ENCODE measurements at places on chromosomes 3 and 15.
A peak's percentile ranks its signal among the peaks of the same experiment; 100 is the strongest.

DNA sequence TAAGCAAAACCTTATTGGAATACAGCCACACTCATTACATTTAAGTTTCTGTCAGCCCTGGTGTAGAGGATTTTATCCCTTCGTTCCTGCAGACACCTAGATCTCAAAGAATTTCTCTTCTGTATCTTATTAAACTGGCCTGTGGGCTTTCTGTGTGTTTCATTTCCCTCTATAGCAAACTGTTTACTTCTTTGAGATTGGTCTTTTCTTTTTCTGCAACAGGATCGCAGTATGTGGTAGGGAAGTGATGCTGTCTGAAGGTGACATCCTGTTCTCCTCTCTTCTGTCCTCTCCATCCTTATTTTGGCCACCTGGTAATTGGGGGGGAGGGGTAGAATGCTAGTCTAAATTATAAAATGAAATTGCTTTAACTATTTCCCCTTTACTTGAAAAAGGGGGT, 25.5 kb downstream of the ATP1B3 start:
- no peaks in the 10 kb centered on the region for H3K27me3 ChIP-seq
- H3K36me3 ChIP-seq = no peaks in the 10 kb centered on the region
- H3K27ac ChIP-seq = no peak overlapping the region
- no peaks in the 10 kb centered on the region for H3K4me1 ChIP-seq

DNA sequence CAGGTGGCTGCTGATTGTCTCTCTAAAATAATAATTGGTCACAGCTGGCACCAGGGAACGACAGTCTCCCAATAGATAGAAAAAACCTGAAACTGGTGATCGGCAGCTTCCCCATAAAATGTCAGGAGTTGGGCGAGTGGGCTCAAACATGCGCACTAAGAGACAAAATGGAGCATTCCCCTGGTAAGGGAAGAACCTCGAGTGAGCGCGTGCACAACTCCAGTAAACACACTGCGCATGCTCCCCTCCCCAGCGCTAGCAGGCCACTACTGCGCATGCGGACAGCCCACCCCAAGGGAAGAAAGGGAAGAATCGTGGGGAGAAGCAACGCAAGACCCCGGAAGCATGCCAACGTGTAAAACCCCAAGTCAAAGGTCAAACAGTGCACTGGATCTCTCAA, 7.7 kb upstream of the STARD5 start:
- no peak for DNase-seq
- H3K27me3 ChIP-seq = no peaks in the 10 kb centered on the region
- H3K27ac ChIP-seq = no peak overlapping the region

DNA sequence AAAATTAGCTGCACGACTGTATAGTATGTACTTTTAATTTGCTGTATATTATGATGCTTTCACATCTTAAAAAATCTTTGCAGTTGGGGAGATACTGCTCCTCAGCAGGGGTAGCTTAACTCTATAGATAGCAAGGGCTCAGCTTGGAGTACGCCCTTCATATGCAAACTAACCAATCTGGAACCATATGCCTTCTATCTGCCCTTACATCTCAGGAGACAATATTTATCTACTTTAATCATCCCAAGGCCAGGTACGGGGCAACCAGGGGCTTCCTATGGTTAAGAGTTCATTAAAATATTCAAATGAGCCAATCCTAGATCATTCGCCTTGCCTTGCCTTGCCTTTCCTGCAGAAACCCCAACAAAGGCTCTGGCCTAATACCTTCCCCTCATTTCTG, 204.1 kb upstream of the ZBTB20 start:
- H3K4me3 ChIP-seq = no peak overlapping the region
- no peak for DNase-seq
- no peak overlapping the region for H3K27ac ChIP-seq
- H3K36me3 ChIP-seq = no peaks in the 10 kb centered on the region

GRCh38 chr3:171282041-171282440, 178.2 kb downstream of the TNIK start:
- no peaks in the 10 kb centered on the region for H3K36me3 ChIP-seq
- H3K27me3 ChIP-seq = no peaks in the 10 kb centered on the region
- H3K4me3 ChIP-seq = no peak overlapping the region
- DNase-seq = no peak
- no peak overlapping the region for H3K27ac ChIP-seq

DNA sequence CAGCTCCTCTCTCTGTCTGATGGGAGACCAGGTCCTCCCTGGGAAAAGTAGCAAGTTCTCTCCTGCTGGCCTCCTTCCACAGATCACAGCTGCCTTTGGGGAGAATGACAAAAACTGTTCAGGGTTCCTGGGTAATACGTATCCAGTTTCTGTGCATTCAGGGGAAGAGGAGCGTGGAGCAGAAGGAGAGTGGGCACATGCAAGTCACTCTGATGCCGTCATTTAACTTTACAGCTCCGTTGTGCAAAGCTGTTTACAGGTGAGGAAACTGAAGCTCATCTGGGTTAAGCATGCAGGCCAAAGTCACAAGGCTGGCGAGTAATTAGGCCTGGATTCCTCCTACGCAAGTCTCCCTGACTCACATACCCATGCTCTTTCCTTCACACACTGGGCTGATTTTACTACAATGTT, 7.5 kb upstream of the TM4SF1 start:
- DNase-seq = no peak
- H3K4me1 ChIP-seq = no peaks in the 10 kb centered on the region
- no peaks in the 10 kb centered on the region for H3K36me3 ChIP-seq
- no peak overlapping the region for H3K4me3 ChIP-seq
- no peak overlapping the region for H3K27ac ChIP-seq

DNA sequence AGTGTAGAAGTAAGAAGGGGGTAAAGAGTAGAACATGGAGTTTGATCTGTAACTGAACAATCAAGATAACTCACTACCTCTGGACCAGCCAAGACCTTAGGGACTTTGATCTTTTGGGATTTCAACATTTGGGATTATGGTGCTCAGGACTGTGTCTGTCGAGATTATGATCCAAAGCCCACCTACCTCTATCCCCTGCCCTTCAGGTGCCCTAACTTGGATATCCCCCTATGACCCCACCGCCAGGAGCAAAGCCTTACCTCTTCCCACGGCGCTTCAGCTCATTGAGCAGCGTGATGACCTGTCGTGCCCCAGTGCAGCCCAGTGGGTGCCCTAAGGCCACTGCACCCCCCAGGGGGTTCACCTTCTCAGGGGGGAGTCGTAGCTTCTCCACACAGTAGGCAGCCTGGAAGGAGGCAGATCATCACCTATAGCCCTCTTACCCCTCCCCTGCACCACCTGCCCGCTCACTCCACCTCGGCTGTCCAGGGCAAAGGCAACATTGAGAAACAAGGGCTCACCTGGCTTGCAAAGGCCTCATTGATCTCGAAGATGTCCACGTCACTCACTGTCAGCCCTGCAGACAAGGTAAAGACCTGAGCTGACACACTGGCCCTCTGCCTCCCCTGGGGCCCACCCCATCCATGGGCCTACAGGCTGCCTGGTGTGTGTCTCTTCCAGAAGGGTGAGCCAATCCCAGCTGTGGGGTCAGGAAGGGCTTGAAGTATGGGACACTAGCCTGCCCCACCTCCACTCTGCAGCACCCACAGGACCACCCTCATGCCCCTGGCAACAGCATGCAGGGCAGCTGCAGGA, 11.4 kb downstream of the ACAA1 start:
- H3K36me3 ChIP-seq = no peaks in the 10 kb centered on the region
- H3K4me3 ChIP-seq = no peak overlapping the region
- H3K27me3 ChIP-seq = no peaks in the 10 kb centered on the region
- no peak overlapping the region for H3K27ac ChIP-seq

DNA sequence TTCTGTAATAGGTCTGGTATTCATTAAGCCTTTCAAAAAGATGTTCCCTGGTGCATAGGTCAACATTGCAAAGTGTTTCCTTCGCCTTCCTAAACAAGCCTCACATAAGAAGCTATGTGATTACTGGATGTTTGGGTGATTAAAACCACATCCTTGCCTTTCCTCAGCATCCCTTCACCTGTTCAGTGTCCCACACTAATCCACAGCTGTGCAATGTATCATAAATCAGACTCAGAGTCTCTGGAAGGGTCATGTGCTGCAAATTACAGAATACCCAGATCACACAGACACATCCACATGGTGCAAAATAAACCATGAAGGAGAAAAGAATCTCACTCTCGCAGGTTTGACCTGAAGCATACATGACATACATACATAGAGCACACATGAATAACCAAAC, 164.7 kb upstream of the NSMCE3 start:
- H3K4me3 ChIP-seq = no peak overlapping the region
- H3K27ac ChIP-seq = no peak overlapping the region

DNA sequence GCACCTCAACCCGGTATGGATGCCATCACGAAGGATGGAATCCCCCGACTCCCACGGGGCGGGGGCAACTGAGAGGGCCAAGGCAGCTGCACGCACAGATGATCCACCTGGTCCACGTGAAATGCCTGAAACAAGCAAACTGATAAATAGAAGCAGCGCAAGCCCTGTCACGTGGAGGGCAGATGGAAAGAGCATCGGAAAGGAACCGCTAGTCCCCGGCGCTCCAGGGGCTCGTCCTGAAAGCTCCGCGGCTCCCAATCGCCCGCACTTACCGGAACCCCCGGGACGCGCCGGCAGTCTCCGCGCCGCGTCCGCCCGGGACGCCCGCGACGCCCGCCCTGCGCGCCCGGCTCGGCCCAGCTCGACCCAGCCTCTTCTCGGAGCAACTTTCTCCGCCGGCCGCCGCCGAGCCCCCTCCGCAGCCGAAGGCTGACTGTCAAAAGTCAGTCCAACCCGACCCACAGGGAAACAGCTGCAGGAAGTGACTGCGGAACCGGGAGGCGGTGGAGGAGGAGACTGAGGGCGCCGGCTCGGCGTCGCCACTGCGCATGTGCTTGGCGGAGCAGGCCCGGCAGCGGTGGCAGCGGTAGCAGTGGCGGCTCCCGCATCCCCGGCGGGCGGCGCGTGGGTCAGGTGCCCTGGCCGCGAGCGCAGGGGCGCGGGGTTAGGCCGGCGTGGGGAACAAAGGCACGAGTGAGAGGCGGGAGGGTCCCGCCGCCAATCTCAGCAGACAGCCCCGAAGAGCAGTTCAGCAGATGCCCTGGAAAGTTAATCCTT, at the start of gene ZMAT3:
ZMAT3 (minus strand) TSS at position 487 of the 777 bp plus-strand sequence. CDS start 4,057 bp downstream, outside the sequence.
- no peaks in the 10 kb centered on the region for H3K4me1 ChIP-seq
- no peaks in the 10 kb centered on the region for H3K36me3 ChIP-seq
- H3K27ac ChIP-seq = peak within 1 kb of the TSS; percentile 91
- DNase-seq = peak; percentile 89

GRCh38 chr3:123159926-123160635, 41.7 kb upstream of the SEC22A start:
- DNase-seq = no peak
- H3K4me1 ChIP-seq = no peaks in the 10 kb centered on the region
- no peak overlapping the region for H3K27ac ChIP-seq

- no peak overlapping the region for H3K4me3 ChIP-seq
- DNase-seq = no peak
- H3K4me1 ChIP-seq = no peaks in the 10 kb centered on the region
Measured at GRCh38 chr15:39868396-39868795, 51.7 kb downstream of the GPR176 start.

DNA sequence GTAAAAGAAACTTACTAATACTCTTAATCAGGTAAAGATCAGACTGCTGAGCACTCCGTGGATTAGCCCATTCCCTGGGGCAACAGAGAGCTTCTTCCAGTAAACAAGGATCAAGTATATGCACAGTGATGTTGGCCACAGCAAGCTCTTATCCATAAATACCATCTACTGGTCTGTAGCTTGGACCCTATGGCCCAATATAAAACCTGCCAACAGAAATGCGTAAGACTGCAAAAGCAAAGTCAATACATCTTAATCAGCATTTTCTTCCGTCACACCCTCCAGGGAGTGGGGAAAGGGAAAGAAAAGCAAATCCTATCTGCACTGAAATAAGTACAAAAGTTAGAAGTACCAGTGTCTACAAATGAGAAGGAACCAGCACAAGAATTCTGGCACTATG, 1082.1 kb downstream of the ZPLD1 start:
- H3K27ac ChIP-seq = no peak overlapping the region
- no peak overlapping the region for H3K4me3 ChIP-seq
- H3K36me3 ChIP-seq = no peaks in the 10 kb centered on the region
- no peaks in the 10 kb centered on the region for H3K4me1 ChIP-seq
- H3K27me3 ChIP-seq = no peaks in the 10 kb centered on the region

GRCh38 chr3:23904545-23904944, 12.2 kb downstream of the NKIRAS1 start:
- DNase-seq = no peak
- peaks cover 23% of the 10 kb centered on the region for H3K36me3 ChIP-seq
- no peaks in the 10 kb centered on the region for H3K4me1 ChIP-seq

GRCh38 chr3:46017720-46018119, 9.6 kb downstream of the XCR1 start:
- no peaks in the 10 kb centered on the region for H3K4me1 ChIP-seq
- H3K27me3 ChIP-seq = no peaks in the 10 kb centered on the region
- H3K36me3 ChIP-seq = no peaks in the 10 kb centered on the region
- no peak for DNase-seq

- H3K4me1 ChIP-seq = no peaks in the 10 kb centered on the region
- no peak for DNase-seq
- H3K27me3 ChIP-seq = no peaks in the 10 kb centered on the region
- no peak overlapping the region for H3K4me3 ChIP-seq
- H3K36me3 ChIP-seq = no peaks in the 10 kb centered on the region
- no peak overlapping the region for H3K27ac ChIP-seq
Measured at GRCh38 chr3:131174752-131175151, 148.1 kb downstream of the NEK11 start.

GRCh38 chr3:124149771-124150170, 157.8 kb upstream of the ROPN1 start:
- no peaks in the 10 kb centered on the region for H3K36me3 ChIP-seq
- no peak overlapping the region for H3K4me3 ChIP-seq
- no peak overlapping the region for H3K27ac ChIP-seq
- H3K27me3 ChIP-seq = no peaks in the 10 kb centered on the region
- H3K4me1 ChIP-seq = no peaks in the 10 kb centered on the region
- no peak for DNase-seq

DNA sequence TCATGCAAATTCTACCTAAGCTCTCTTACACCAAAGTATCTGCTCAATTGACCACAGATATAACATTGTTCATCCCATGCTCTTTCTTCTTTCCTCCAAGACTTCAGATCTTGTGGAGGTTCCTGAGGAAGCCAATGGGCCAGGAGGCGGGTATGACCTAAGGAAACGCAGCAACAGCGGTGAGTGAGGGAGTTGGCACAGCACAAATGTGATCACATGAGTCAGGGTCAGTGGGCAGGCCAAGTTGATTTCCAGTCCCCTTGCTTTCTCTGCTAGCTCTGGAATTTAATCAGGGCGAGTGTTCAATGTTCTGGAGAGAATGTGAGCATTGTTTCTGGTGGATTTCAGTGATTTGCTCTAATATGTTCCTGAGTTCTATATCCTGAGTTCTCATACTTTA, 112.7 kb downstream of the STAC start:
- no peaks in the 10 kb centered on the region for H3K27me3 ChIP-seq
- no peak for DNase-seq
- H3K36me3 ChIP-seq = no peaks in the 10 kb centered on the region
- H3K4me3 ChIP-seq = no peak overlapping the region
